Inflammatory macrophage (primary cell): ENCODE measurements at places on chromosomes 1 and 21.

DNA sequence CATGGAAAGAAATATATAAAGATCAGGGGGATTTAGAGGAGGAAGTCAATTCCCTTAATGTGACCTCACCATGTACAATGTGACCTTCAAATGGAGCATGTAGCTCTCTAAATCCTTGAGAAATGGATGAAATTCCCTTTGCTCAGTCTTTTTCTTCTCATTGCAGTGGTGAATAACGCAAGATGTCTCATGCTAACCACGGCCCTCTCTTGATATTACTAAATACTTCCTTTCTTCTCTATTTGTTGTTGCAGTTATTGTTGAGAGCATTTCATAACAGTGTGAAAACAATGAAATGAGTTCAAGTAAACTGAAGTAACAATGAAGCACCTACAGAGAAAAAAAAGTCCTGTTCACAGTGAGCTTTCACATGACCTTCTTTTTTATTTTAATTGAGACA lies 55.6 kb downstream of the ZNF281 start:
- DNase-seq: peak; percentile 83

DNA sequence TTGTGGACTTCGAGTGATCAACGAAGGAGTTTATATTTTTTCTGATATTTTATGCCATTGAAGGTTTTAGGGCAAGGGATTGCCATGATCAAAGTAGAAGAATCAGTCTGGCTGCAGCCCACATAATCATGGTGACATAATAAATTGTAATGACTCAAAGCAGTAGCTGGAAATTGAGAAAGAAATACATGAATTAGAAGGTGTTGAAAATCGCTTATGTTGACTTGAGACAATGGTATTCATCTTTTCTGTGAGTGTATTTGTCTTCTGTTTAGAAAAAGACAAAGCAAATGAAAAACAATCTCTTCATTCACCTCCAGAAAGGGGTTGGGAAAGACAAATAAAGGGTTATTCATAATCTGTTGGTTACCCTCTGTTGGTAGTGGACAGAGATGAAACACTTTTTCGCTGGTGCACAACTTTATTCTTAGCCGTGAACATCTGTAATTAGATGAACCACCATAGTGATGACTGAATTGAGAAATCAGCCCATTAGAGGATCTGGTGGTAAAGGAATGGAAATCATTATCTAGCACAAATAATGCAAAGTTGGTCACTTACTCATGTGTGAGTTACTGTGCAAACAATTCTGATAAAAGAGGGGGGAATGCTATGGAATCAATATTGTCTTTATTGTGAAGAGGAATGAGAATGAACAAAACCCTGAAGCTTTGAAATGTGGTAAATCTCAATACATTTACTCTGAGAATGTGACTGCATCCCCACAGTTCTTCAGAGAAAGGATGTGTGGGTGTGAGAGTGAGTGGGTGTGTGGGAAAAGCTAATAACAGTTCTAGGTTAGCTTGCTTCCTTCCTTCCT lies 121.8 kb downstream of the NTNG1 start:
- DNase-seq: no peak

- no peak for DNase-seq
Observed at GRCh38 chr1:157852476-157852875, 10.9 kb upstream of the CD5L start.

DNA sequence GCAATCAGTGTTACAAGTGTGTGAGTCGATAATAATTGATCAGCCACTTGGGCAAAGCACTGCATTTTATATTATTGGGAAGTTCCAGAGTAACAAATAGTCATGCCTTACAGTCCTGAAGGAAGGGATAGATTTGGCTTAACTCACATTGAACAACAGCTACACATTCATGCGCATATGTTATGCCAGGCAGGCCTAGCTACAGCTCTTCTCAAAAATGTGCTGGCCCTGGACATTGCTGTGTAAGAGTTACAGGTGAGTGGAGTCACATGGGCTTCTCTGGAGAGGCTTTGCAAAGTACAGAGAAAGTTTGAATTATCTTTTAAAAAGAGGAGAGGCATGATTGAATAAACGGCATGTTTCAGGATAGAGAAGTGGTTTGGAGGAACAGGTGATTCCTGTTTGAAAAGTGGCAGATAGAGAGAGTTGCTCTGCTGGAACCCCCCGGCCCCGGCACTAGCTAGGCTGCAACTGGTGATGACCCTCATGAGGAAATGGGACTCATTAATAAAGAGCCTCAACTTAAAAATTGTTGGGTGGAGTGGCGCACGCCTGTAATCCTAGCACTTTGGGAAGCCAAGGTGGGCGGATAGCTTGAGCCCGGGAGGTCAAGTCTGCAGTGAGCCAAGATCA lies 200.6 kb downstream of the CRB1 start:
- no peak for DNase-seq

DNA sequence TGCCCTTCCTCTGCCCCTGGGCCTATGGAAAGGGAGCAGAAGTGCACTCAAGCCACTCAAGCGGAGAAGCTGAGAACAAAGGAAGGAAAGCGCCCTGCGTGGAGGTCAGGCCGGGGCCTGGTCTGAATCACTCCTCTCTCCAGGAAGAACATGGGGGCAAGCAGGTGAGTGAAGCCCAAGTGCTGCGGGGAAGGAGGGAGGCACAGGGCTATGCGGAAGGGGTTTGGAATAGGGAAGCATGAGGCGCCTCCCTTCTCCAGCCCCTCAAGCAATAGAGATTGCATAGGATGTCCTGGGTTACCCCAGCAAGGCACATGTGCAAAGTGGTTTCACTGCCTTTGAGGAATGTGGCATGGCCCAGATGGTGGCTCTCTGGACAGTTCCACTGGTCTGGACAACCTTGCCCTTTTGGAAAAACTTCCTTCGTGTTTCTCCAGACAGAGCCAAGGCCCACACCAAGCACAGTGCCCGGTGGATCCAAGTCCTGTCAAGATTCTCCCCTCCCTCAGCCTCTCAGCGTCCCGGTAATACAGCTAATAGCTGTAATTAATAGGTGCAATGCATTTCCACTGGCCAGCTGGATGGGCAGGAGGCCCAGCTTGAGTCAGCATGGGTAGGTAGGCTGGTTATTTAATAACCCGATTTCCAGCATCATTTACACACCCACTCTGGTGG lies 13.7 kb downstream of the BLACAT1 start:
- DNase-seq: no peak

GRCh38 chr1:204383163-204383904 lies 23.6 kb upstream of the PLEKHA6 start:
- DNase-seq: no peak

GRCh38 chr1:171126504-171126903 lies 35.8 kb downstream of the FMO3 start:
- no peak for DNase-seq

DNA sequence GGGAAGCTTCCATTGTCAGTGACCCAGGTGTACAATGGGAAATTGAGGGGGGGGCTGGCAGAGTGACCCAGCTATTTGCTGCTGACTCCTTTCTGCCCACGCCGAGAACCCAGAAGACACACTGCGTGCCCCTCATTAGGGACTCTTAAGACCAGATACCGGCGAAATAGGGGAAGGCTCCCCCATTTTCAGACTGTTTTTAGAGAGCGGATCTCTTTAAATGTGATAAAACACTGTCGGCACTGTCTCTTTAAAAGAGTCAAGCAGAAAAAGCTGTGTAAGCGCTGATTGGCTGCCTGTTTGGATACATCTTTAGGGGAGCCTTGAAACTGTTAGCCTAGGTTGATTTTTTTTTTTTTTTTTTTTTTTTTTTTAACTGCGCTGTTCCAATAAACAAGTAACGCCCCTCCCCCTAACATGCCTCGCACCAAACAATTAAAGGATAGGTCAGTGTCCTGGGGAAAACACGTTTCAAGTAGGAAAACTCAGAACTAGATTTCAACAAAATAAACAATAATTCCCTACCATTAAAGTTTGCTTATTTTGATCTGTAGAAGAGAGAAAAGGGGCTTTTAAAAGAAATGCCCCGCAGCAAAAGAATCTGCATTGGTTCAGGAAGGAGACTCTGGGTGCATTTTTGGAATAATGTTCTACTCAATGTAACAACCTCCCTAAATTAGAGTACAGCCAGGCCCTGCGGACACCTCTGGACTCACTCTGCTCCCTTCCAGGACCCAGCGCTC lies 1.4 kb upstream of the SSBP3 start:
- DNase-seq: peak; percentile 93

DNA sequence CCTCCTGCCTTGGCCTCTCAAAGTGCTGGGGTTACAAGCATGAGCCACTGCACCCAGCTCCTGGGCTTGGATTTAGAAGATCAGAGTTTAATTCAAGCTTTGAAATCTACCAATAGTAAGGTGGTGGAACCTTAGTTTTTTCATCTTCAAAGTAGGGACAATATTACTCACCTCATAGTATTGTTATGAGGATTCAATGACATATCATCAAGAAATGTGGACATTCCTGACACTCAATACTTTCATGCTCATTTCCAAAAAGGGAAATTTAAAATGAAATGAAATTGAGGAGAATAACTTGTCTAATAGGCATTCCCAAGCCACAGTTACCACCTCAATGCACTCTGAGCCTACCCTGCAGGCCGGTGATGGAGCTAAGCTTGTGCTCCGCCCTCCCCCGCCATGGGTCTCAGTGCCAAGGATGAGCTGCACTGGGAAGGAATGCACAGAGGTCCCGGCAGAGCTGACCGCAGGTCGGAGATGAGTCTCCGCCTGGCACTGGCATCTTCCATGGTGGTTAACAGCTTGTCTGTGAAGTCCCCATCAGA lies 56.5 kb upstream of the BCAR3 start:
- DNase-seq: no peak

GRCh38 chr1:97907886-97908285 lies 12.9 kb downstream of the DPYD start:
- peak; percentile 60 for DNase-seq

DNA sequence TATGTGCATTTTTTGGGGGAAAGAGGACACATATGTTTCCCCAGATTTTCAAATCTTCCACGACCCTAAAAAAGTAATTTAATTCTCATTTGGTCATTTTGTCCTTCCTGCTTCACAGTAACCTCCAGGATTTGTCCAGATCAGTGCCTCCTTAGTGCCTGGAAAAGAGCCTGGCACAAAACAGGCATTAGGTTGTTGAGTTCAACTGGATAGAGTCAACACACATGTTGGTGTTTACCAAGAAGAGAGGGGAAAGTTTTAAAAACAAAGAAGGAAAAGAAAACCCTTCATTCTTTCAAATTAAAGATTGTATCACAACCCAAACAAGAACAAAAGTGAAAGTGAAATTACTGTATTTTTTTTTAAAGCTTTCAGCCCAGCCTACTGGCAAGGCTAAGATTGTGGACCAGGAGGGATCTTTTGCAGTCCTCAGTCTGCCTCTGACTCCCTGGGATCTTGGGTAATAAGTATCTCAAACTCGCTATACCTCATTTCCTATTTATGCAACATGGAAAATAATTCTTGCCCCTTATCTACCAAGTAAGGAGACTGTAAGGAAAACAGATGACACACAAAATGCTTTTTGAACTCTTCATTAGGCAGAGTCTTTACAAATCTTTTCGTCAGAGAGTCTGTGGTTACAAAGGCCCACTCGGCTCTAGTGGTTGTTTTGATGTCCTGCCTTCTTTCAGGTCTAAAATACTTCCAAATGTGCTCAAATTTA lies 57.8 kb downstream of the ZNF281 start:
- peak; percentile 67 for DNase-seq

DNA sequence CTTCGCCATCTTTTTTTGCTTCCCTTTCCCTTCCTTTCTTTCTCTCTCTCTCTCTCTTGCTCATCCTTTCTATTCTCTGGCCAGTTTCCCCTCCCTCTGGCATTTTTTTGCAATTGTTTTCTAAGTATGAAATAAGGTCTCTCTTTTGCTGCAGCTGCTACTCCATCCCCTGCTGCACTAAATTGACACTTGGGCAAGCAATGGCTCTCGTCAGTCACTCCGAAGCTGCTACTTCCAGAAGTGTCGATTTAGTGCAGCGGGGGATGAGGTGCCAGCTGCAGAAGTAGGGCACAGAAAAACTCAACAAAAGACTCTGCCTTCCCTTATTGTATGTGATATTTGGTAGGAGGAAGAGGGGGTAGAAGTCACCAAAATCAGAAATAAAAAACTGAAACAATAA lies 642.3 kb downstream of the RWDD3 start:
- DNase-seq: no peak

DNA sequence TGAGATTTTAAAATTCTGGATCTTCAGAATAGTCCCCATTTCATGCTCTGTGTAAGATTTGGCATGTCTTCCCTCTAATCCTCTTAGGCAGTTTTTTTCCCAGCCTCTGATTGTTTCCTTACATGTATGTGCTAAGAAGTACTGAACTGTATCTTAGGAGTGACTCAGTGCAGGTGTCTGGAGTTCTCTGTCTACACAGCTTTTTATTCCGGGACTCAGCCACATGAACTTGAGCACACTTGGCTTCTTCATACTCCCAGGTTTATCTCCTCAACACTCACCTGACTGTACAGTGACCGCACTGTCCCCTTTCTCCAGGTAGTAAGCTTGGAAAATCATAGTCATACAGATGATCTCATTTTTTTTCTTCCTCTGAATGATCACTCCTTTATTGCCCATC lies 50.7 kb downstream of the SYT14 start:
- no peak for DNase-seq

DNA sequence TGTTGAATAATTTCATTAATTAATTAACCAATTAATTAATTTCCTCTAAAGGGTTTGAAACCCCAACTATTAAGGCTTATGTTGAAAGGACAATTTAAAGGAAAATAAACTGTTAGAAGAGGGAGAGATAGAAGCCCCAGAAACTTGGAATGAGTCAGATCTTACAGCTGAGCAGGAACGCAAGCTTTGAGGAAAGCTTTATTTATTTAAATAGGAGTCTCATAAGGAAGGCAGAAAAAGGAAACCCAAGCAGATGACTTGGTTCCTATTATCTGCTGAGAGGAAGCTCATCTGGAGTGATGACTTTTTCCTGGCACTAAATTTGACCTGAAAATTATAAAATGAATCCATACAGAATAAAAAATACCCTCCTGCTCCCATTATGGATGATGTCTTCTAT lies 105.1 kb downstream of the ROR1 start:
- DNase-seq: no peak
